ENCODE measurements at places on chromosomes 1 and 21.
A peak's percentile ranks its signal among the peaks of the same experiment; 100 is the strongest.

DNA sequence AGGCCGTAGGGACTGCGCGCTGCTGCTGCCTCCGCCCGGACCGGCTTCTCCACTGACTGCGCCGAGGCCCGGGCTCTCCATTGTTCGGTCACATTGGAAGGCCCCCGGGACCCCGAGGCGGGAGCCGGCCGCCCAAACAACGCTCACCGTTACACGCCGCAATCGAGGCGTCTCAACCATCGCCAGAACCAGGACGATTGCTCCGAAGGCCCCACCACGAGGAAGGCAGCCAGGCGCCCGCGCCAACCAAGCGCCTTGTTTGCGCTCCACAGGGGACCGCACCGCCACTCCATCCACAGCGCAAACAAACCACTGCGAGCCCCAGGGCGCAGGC lies 595 bp downstream of the GLUL start:
- DNase-seq, result no peak

GRCh38 chr1:193085263-193085662 lies 20.0 kb downstream of the GLRX2 start:
- DNase-seq, result no peak

GRCh38 chr1:107941123-107941522 lies 23.9 kb downstream of the VAV3 start:
- no peak for DNase-seq

GRCh38 chr1:29777522-29777921 lies 541.2 kb downstream of the PTPRU start:
- DNase-seq, result no peak

GRCh38 chr1:160625725-160626498 lies 20.9 kb downstream of the SLAMF1 start:
- no peak for DNase-seq

GRCh38 chr1:181314959-181315358 lies 168.4 kb upstream of the CACNA1E start:
- DNase-seq, result no peak

DNA sequence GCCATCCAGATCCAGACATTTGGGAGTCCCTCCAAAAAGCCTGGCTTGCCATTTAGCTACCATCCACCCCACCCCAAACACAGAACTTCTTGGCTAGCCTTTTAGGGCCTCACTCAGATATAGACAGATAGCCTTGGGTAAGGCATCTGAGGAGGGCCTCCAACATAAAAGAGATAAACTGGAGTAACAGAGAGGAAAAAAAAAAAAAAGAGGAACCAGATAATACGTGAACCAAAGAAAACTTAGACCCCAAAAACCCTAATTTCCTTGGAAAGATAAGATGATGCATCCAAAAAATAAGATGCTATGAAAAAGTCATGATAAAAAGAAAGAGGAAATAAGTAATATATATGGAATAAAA lies 19.8 kb upstream of the LSS start:
- no peak for DNase-seq

DNA sequence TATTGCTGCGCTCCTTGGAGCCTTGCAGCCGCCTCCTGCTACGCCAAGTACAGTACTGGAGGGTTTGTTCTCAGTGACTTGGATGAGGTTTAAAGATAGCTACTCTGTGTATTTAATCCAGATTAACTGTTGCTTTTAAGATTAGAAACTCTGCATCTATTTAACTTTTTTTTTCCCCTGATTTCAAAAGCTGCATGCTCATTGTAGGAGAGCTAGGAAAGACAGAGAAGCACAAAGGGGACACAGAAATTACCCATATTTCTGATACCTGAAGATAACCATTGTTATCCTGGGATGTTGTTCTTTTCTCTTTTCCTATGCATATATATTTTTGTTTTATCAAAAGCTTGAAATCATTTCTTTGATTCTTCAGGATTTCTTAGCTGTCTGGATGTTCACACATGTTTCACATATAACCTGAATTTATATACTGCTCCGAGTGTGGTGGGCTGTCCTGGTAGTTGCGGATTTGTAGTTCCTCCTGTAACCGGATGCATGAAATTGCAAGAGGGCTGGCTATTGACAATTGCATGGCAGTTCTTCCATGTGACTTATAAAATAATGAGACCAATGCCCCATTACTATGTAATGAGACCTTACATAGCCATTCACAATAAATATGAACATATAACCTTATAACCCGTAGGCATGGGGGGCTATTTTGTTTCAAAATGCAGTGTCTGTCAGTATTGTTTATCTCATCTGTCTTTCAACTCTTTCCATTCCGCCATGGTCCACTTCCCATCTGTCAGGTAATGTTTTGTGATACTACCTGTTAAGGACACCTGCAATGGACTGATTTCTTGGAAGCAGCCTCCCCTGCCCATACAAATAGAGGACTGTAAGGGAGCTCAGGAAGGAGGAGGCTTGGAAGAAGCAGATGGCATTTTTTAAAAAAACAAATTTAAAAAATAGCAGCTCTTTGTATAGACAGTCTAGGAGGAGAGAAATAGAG lies 1.4 kb downstream of the RAVER2 start:
- DNase-seq, result no peak

DNA sequence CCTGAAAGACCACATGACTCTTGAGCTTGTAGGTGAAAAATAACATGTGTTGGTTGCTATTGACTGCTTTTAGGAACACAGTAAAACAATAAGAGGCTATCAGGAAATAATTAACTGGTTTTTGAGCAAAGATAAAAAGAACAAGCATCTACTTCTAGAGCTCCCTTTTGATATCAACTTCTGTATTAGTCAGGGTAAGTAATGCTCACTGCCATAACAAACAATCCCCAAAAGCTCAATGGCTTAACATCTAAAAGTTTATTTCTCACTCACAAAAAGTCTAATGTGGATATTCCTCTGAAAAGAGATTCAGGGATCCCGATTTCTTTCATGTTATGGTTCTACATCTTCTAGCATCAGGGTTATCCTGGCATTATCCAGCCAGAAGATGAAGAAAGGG lies 25.3 kb upstream of the PROX1 start:
- DNase-seq, result no peak

GRCh38 chr1:225859151-225859550 lies 23.0 kb downstream of the TMEM63A start:
- DNase-seq, result no peak

DNA sequence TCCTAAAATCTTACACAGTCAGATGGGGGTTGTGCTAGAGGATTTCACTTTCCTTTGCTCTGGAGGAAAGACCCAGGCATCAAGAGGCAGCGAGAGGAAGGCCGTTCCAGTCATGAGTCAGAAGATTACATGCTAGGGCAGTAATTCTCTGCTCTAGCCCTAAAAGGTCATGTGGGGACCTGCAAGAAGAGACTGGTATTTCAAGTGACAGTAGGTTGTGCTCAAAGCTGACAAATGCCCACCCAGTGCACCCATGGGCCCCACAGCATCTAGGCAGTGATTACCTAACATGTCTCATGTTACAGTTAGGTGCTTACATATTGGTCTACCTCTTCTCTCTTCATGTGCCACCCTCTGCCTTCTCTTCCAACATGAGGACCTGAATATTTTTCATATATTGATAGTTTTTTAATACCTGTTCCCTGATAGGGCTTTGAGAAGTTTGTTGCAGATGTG lies 99.7 kb upstream of the BEND5 start:
- DNase-seq, result no peak

GRCh38 chr1:235455097-235455496 lies 49.2 kb downstream of the B3GALNT2 start:
- no peak for DNase-seq

DNA sequence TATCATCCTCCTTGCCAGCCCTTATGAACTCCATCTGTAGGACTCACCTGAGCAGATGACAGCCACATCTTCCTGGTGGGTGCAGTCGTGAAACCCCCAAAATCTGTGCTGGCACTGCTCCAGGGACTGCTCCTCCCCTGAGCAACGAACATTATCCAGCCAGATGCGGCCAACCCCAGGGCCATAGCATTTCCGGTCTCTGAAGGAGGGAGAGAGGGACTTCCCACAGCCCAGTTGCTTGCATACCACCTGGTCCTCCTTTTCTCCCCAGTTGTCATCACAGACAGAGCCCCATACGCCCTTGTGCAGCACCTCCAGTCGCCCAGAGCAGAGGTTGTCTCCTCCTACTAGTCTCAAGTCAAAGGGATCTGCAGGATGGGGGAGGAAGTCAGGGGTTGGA lies 8.5 kb downstream of the CD5L start:
- no peak for DNase-seq

DNA sequence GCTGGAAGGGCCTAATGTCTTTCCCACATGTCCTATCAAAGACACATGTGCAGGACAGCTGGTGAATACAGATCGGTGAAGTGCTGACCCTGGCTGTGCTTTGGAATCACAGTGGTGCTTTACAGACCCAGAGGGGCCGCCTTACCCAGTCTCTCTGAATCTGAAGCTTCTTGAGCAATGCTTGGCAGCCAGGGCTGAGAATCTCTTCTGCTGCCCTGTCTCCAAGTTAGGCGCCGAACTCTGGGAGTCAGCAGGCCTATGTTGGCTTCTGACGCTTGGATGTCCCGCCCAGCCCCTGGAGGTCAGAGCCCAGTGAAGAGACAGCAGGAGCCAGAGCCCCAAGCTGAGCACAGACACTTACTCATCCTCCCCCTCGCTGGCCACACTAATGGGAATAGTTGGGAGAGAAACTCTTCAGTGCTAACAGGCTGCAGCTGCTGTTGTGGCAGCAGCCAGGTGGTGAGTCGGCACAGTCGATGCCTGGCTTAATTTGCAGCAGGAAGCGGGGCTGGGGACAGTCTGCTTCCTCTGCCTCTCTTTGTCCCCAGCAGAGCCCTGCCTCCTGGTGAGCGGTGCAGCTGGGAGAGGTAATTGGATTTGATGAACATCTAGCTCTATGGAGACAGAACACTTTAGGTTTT lies 68.1 kb downstream of the URB2 start:
- DNase-seq, result no peak

- DNase-seq, result no peak
Observed at GRCh38 chr1:233598891-233599541, 14.9 kb upstream of the KCNK1 start.

GRCh38 chr1:1988061-1988945 lies 15.3 kb downstream of the CFAP74 start:
- DNase-seq, result no peak

- DNase-seq, result no peak
Observed at GRCh38 chr1:209736490-209737117, 19.2 kb upstream of the TRAF3IP3 start.

DNA sequence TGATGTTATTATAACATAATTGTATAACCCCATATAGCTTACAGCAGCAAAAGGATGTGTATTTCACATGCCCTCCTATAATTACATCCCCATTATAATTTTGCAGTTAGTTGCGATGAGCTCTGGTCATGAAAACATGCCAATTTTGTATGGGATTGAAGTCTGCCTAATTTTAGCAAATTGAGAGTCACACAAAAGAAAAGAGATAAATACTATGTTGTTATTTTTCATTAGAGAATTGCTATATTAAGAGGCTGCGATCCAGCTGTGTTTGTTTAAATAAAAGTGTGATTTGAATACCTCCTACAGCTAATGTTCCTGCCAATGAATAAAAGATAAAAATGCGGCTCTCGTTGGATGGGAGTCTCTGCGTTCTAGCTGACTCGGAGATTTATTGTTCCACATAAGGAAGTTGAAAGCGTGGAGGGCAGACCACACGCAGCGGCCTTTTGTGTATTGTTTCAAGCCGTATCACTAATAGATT lies 461.0 kb upstream of the NFIA start:
- DNase-seq, result peak; percentile 92

GRCh38 chr1:26677306-26678115 lies 18.3 kb upstream of the ARID1A start:
- peak; percentile 94 for DNase-seq

DNA sequence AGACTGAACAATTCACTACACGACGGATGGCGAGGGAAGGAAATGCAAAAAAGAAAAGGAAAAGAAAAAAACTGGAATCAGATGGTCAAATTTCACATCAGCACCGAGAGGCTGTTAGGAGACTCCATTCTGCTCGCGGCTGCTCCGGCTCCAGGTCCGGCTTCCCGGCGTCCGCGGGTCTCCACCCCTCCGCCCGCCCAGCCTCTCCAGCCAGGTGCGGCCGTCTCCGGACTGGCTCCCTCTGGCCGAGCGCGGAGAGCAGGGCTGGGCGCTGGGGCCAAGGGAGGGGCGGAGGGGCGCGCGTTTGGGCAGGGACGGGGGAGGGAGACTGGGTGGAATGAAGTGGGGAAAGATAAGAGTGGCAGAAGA lies 332 bp downstream of the KCNJ6 start:
- DNase-seq, result no peak

DNA sequence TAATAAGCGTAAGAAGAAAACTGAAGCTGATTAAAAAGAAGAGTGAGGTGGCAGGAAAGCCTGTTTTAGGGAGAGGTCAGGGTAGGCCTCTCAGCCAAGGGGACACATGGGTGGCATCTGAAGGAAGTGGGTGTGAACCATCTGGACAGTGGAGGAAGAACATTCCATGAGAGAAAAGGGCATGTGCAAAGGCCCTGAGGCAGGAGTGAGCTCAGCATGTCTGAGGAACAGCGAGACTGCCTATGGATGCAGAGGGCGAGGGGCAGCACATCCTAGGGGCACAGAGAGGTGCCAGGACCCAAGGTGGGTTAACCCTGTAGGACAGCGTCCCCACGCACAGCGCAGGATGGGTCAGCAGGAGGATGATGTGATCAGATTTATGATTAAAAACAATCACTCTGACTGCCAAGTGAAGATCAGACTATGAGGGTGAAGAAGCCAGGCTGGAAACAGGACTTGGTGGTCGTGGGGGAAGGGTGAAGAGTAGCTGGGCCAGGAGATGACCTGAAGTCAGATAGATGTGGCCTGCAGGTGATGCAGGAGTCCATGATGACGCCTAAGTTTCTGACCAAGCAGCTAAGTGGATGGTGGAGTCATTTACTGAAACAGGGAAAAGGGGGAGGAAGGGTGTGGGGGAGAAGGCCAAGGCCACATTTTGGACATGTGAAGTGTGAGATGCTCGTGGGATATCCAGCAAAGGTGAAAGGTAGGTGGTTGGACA lies 37.9 kb downstream of the PABPC4 start:
- no peak for DNase-seq

DNA sequence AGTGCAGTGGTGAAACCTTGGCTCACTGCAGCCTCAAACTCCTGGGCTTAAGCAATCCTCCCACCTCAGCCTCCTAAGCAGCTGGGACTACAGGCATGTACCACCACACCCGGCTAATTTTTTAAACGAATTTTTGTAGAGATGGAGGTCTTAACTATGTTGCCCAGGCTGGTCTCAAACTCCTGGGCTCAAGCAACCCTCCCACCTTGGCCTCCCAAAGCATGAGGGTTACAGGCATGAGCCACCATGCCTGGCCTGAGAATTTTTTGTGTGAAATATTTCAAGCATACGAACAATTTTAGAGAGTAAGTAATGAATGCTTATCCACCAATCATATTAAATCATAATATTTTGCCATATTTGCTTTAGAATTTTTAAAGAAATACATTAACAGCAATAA lies 51.6 kb downstream of the MROH9 start:
- no peak for DNase-seq

Data from DMS79 (cell line).